8988T (cell line): ENCODE measurements at places on chromosomes 13 and 19.

- DNase-seq: no peak
Measured at GRCh38 chr13:86757236-86757978, 913.8 kb upstream of the SLITRK5 start.

DNA sequence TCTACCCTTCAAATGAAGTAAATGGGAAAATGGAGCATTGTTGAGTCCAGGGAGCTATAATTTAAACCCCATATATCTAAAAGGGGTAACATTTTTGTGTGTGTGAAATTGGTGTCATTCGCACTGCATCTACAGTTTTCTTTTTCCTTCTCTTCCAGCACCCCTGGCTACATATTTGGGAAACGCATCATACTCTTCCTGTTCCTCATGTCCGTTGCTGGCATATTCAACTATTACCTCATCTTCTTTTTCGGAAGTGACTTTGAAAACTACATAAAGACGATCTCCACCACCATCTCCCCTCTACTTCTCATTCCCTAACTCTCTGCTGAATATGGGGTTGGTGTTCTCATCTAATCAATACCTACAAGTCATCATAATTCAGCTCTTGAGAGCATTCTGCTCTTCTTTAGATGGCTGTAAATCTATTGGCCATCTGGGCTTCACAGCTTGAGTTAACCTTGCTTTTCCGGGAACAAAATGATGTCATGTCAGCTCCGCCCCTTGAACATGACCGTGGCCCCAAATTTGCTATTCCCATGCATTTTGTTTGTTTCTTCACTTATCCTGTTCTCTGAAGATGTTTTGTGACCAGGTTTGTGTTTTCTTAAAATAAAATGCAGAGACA, 28.6 kb downstream of the ALOX5AP start:
- no peak for DNase-seq

GRCh38 chr19:38015216-38015615, 108.2 kb downstream of the SIPA1L3 start:
- no peak for DNase-seq

DNA sequence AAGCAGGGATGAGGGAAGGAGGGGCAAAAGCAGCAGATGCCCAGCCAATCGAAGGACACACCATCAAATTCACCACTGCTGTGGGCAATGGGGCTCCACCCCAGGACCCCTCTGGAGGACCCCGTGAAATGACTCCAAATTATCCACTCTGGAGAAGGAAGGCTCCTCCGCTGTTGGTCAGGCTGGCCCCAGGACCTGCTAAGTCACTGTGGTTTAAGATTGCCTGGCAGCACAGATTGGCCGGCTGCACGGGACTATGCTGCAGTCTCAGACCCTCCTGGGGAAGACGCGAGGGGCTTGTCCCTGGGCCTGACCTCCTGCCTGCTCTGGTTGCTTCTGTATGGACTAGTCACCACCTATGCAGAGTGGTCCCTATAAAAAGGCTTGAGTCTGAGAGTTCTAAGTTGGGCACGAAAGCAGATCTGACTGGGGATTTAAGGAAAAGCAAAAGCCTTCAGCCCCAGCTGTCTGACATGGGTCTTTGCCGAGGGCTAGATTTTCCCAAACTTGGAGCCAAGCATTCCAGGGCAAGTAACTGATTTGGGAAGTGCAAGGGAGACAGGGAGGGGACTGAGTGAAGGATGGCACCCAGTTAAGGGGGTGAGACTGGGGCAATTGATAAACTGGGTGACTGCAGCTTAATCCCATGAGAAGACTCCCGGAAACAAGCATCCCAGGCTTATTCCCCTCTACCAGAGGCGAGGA, 91.7 kb downstream of the TSHZ3 start:
- DNase-seq: no peak

- DNase-seq: no peak
Measured at GRCh38 chr19:8663920-8664670, 33.7 kb downstream of the NFILZ start.

DNA sequence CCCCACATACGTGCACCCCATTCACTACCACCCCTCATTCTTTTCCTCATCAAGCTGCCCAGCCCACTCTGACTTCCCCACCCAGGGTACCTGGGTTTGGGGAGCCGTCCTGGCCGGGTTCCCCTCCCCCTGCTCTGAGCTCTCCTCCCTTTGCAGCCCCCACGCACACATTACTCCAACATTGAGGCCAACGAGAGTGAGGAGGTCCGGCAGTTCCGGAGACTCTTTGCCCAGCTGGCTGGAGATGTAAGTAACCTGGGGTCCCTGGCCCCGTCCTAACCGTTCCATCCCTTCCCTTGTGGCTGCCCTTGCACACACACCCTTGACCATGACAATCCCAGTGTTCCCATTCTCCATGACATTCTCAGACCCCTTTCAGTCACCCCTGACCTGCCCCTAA, 2.6 kb downstream of the CAPNS1 start:
- no peak for DNase-seq

DNA sequence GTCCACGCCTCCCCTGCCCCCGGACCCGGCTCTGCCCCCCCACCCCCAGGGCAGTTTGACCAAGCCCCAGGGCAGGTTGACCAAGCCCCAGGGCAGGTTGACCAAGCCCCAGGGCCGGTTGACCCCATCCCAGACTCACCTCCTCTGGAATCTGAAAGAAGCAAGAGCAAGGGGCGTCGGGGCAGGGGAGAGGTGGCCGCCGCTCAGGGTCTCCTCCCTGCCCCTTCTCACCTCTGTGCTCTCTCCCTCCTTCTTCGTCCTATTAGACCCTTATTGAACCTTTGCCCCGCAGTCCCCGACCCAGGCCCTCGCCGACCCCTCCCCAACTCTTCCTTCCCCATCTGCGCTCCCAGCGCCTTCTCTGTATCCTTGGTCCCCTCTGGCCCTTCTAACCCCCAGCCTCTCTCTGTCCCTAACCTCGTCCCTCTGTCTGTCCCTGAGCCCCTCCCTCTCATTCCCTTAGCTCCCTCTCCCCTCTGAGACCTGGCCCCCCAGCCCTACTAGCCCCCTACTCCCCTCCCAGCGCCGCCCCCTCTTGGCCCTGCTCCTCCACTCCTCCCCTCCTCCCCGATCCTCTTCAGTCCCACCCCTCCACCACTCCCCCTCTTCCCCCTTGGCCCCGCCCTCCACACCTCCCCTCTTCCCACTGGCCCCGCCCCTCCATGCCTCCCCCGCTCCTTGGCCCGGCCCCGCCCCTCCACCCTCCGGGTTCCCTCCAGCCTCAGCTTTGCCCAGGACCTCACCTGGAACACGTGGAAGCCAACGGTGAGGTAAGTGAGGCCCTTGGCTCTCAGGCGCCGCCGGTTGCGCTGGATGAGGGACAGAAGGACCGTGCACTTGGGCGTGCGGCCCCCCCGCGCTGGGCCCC, 7.6 kb downstream of the CAPN12 start:
- DNase-seq: peak; percentile 97

DNA sequence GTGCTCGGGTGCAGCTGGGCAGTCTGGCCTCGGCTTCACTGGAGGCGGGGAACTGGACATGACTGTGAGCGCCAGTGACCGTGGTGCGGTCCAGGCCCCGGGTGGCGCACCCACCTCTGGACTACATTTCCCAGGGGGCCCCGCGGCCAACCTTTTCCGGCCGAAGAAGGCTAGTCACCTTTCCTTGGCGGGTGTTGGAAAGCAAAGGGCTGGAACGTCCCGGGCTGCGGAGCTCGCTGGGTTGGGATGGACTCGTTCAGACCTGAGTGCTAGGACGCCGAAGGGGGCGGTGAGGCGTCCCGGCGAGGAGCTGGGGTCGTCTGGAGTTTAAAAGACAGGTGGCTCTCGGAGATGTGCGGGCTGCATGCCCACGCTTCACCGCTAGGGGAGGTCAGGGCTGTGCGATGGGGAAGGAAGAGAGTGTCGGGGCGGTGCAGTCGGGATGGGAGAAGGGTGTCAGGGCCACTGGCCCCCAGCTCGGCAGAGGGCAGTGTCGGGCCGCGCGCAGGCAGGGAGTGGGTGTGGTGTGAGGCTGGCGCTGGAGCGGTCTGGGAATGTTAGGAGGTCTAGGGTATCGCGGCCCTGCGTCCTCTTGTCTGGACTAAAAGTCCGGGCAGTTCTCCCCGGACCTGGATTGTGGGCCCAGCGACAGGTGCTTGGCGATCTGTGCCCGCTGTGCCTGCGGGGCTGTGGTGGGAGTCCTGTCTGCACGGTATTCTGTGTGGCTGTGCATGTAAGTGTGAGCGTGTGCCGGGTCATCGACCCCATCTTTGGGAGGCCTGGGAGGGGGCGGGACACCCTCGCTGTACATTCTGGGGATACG, 57.1 kb downstream of the ZNF568 start:
- peak; percentile 96 for DNase-seq

GRCh38 chr13:43804461-43805070, 17.8 kb upstream of the ENOX1 start:
- DNase-seq: no peak

- DNase-seq: no peak
Measured at GRCh38 chr19:898663-899062, 5.4 kb downstream of the RNU6-9 start.

- no peak for DNase-seq
Measured at GRCh38 chr13:45243077-45243476, 42.2 kb upstream of the KCTD4 start.

DNA sequence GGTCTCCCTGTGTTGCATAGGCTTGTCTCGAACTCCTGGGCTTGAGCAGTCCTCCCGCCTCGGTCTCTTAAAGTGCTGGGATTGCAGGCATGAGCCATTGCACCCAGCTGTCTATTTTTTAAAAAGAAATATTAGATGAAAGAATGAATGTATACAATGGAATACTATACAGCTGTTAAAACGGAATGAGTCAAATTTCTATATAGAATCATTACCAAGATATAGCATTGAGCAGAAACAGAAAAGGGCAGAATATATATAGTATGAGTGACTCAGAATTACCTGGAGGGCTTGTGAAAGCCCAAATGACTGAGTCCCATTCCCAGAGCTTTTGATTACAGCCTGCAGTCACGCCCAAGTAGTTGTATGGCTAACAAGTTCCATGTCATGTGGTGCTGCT, 4.4 kb downstream of the DACT3 start:
- DNase-seq: no peak

DNA sequence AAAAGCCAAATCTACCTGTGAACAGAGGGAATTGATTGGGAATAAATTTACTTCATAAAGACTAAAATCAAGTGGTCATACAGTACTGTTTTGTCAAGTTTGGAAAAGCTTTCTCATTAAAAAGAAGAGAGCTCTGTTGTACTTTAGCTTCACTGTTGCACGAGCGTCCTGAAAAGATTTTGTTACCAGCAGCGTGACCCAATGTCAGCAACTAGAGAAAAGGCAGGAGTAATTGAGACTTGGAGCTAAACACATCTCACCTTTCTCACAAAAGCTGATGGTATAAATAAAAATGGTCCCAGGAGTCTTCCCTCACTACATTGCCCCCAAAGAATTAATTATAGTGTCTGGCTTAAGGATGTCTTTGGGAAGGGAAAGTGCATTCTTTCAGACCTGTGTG, 613.7 kb downstream of the OLFM4 start:
- no peak for DNase-seq

DNA sequence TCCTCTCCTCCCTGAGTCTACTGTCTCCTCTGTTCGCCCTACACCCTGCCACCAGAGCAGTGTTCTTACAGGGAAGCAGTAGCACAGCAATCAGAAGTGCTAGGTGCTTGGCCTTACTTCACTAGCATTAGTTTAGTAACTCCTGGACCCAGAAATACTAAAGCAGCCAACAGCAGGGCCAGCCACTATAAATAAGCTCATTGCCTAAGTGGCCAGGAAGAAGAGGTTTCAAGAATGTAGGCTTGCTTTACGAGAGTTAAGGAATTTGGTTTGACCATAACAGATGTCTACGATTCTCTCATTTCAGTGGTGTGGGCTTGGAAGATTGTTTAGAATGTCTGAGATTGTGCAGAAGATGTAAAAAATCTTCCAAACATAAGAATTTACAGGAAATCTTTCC, 103.3 kb downstream of the ZAR1L start:
- no peak for DNase-seq

GRCh38 chr19:11191273-11191755, 6.0 kb downstream of the KANK2 start:
- DNase-seq: peak; percentile 74

DNA sequence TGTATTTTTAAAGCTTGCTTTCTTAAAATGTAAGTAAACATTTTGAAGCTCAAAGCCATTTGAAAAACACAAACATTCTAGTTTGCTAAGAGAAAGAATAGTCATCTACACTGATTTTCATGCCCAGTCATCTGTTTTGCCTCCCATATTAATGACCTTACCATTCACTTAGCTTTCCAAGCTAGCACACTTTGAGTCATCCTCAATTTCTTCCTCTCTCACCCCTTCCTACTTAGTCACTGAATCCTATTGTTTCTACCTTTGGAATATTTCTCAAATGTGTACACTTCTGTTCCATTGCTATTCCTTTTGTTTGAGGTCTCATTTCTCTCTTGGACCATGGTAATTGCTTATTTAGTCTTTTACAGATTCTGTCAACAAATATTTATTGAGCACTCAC, 7.3 kb upstream of the HS6ST3 start:
- no peak for DNase-seq

- no peak for DNase-seq
Measured at GRCh38 chr19:31586282-31586681, 237.0 kb upstream of the TSHZ3 start.

- DNase-seq: no peak
Measured at GRCh38 chr13:72415817-72416216, 311.6 kb downstream of the MZT1 start.

DNA sequence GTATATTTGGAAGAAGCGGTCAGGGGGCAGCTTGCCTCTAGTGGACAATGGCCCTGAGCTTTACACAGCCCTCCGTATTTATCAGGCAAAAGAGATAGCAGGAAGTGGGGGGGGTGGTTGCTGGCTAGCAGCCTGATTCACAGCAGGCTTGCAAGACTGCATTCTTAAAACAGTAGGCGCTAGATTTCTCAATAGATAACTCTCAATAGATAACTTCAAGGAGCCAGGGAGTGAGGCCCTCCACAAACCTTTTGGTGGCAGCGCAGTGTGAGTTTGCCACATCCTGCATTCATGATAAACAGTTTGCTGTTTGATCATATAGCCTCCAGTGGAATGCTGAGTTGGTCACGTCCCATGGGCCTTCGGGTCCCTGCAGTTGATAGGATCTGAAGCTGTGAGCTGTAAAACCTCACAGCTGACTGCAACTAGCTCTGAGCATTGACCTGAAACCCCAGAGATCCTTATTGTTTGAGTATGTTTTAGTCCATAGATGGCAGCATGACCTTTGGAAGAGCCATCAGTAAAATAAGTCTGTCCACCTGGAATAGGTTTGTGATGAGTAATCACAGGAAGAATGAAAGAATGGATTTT, 12.2 kb downstream of the FPR3 start:
- no peak for DNase-seq

- DNase-seq: no peak
Measured at GRCh38 chr19:42130254-42130573, 2.0 kb downstream of the POU2F2 start.

- DNase-seq: no peak
Measured at GRCh38 chr19:46294494-46294893, 2.3 kb upstream of the HIF3A start.
